ENCODE measurements at places on chromosomes 3 and 15. TPM values are rescaled to one million over a fixed set of nuclear protein-coding genes. Genes with fewer than 3 reads are reported as not detected.

- ATAC-seq: peak; percentile 35
Measured at GRCh38 chr3:196127308-196128040, 45.6 kb upstream of the TFRC start.

GRCh38 chr3:188948281-188948996 is 223.3 kb upstream of the TPRG1 start:
- peak; percentile 64 for ATAC-seq

GRCh38 chr3:16088496-16088895 is 86.0 kb upstream of the GALNT15 start:
- ATAC-seq: no peak

- ATAC-seq: peak; percentile 84
Measured at GRCh38 chr3:127970966-127971592, 56.0 kb downstream of the KBTBD12 start.

DNA sequence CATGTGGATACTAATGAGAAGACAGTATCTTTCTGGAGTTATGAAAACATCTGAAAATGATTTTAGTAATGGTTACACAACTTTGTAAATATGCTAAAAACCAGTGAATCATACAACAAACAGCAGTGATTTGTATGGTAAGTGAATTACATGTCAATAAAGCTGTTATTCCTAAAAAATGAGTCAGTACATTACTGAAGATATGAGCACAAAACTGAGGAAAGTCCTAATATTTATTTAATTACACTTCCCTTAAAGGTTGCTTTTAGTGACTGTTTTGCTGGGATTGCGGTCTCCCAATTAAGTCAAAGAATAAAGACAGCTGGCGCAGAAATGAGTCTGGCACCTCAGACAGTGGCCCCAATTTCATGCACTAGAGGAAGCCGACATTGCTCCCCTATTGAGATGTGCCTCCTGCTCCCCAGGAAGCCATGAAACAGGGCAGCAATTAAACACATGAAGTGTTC is 50.9 kb upstream of the FSIP1 start:
- no peak for ATAC-seq

- ATAC-seq: peak; percentile 90
Measured at GRCh38 chr3:188133646-188134045, 20.3 kb upstream of the LPP start.

DNA sequence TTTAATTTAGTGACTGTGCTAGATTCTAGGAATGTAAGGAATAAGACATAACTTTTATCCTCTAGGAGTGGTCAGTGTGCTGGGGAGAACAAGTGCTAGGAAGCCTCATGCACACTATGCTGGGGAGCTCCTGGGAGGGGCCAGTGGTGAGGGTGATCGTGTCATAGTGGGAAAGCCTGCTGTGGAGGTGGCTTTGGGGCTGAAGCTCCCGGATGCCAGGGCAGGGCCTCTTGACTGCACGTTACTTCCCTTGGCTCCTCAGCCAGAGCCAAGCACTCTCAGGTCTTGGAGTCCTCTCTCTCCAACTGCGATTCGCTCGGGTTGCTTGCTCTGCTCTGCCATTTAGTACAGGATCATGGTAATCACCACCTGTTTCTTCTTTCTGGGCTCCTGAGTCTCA is 33.6 kb downstream of the SQOR start:
- peak; percentile 27 for ATAC-seq

DNA sequence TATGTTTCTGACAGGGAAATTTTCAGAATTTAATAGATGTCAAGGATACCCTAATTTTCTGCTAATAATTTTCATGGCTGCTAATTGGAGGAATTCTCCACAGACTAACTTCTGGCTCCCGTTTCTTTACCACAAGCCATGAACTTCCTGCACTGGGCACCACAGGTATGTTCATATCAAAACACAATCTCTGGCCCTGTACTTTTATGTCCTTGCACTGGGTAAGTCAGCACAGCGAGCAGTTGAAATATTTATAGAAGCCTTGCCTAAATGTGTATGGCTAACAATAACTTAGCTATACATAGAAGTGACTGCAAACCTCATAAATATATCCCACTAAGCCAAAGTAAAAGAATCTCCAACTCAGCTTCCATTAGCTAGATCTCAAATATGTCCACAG is 246.9 kb downstream of the ZIC1 start:
- ATAC-seq: no peak

DNA sequence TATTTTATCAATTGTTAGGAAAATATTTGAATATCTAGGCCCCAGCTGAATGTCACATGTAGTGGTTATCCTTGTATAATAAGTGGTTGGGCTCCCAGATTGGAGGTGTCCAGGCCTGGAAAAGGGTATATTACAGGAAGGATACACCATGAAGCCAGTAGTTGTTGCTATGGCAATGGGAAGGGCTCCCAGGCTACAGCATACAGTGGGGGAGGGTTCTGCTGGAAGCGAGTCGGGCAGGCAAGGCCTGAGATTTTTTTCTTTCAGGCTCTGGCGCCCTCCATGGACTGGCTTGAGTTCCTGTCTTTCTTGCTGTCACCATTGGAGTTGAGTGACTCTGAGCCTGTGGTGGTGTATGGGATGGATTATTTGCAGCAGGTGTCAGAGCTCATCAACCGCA is 8.9 kb downstream of the ECE2 start:
- ATAC-seq: peak; percentile 65

- ATAC-seq: peak; percentile 49
Measured at GRCh38 chr15:92917598-92918407, 17.7 kb downstream of the CHD2 start.

GRCh38 chr3:141348837-141349236 is 19.5 kb upstream of the ZBTB38 start:
- no peak for ATAC-seq

DNA sequence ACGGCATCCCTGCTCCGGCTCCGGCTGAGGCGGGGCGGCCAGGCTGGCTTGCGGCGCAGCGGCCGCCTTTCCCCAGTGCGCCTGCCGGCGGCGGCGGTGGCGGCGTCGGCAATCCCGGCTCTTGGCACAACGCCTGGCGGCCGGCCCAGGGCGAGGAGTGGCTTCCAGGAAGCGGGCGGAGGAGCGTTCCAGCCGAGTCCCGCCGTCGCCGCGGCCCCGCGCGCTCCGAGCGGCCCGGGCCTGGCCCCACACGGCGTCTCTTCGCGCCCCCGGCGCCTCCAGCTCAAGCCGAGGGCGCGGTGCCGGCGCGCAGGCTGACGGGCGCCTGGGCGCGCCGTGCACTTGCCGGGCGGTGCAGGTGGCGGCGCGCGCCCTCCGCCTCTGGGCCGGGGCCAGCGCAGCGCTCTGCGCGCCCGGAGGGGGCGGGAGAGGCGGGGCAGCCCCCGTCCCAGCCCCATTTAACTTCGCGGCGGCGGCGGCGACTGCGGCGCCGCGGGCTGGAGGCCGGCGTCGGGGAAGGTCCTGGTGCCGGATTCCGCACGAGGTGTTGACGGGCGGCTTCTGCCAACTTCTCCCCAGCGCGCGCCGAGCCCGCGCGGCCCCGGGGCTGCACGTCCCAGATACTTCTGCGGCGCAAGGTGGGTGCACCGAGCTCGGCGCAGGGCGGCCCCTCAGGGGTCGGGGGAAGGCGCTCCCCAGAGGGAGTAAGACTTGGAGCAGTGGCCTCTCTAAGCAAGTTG is at the start of gene ADAMTSL3:
ADAMTSL3 (plus strand) TSS at position 485 of the 740 bp plus-strand sequence. CDS start 1,639 bp downstream, outside the sequence.
- peak; percentile 82 for ATAC-seq

GRCh38 chr15:47349179-47349578 is 368.1 kb upstream of the SEMA6D start:
- no peak for ATAC-seq

DNA sequence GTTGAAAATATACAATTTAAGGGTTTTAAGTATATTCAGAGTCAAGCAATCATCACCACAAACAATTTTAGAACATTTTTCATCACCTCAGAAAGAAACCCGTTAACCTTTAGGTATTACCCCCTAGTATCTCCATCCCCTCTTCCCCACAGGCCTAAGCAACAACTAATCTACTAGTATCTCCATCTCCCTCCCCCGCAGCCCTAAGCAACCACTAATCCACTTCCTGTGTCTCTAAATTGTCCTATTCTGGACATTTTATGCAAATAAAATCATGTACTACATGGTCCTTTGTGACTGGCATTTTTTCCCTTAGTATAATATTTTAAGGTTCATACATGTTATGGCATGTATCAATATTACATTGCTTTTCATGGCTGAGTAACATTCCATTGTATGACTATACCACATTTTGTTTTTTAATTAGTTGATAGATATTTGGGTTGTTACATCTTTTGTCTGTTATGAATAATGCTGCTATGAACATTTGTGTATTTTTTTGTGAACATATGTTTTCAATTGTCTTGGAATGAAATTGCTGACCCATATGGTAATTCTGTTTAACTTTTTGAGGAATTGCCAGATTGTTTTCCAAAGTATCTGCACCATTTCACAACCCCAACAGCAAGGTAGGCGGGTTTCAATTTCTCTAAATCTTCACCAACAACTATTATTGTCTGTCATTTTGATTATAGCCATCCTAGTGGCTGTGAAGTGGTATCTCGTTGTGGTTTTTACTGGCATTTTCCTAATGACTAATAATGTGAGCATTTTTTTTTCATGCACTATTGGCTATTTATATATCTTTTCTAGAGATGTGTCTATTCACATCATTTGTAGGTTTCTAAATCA is 215.6 kb upstream of the CD96 start:
- no peak for ATAC-seq

DNA sequence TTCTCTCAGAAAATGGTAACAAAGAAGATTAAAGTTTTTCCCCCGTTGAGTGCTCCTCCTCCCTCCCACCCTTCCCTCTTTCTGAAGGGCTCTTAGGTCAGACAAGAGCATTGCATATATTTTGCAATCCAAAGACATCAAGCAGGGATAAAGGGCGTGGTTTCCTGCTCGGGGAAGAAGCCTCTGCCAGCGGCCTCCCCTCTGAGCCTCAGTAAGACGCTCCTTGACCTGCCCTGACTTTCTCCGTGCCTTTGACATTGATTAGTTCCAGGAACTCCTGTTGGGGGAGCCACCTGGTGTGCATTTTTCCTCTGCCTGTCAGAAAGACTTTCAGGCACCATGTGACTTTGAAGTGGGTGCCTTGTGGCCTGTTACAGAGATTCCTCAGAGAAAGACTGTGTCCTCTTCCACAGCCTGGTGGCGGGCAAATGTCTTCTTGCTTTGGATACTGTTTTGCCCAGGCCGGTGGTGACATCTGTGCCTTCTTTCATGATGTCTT is 87.2 kb upstream of the TBL1XR1 start:
- ATAC-seq: peak; percentile 52

DNA sequence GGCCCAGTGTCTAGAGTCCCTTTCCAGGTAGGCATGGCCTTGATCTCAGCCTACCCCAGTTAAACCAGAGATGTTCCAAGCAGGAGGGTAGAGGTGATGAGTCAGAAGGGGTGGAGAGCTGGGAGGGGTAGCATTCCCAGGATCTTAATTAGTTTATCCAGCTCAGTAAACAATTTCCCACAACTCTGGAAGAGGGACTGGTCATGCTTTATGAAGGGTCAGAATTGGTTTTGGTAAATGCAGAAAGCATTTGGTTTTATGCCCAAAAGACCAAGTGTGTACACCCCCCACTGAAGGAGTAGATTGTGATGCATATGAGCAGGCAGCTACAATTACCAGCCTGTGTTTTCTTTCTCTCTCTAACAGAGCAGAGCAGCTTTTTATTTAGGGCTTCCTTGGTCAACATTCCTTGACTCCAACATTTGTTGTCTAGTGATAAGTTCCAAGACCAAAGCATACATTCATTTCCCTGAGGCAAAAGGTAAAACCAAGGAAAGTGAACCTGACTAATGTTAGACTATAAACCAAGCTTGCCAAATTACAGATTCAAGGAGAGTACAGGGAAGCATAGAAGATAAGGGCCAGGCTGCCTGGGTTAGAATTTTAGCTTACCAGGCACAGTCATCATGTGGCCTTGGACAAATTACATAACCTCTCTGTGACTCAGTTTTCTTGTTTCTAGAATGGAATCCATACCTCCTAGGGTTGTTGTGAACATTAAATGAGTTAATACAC is 17.6 kb downstream of the EXOSC7 start:
- ATAC-seq: peak; percentile 43

- ATAC-seq: no peak
Measured at GRCh38 chr3:133941415-133941821, 45.7 kb upstream of the RAB6B start.

DNA sequence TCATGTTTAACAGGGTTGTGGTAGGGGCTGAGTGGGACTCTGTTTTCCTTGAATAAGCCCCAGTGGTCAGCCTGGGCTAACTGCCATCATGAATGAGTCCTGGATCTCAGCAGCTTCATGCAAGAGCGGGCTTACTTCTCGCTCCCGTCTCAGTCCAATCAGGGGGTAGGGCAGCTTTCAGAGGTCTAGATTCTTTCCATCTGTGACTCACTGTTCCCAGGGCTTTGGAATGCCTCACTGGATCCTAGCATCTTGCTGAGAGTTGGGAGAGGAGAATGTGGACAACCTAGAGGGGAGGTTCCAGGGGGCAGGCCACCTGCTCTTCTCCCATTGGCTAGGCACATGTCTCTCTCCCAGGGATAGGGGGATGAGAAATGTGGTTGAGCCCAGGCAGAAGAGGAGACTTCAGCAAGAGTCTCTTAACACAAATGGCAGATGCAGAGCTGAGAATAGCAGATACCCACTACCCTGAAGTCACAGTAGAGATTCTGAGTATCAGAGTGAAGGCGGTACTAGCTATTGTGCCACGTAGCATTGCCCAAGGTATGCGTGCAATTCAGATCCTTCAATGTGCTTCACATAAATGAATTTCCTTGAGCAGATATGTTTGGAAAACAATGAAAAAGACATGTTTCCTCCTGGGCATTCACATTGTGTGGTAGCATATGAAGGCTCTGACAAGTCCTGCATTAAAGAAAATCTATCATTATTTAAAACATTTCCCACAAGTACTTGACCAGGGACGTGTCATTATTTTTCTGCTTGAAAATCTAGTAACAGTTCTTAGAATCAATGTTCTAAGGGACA is 257.7 kb upstream of the PROK2 start:
- ATAC-seq: no peak

- no peak for ATAC-seq
Measured at GRCh38 chr15:69896606-69897005, 201.1 kb downstream of the TLE3 start.

GRCh38 chr15:63349156-63349555 is 32.5 kb downstream of the CA12 start:
- ATAC-seq: peak; percentile 70

DNA sequence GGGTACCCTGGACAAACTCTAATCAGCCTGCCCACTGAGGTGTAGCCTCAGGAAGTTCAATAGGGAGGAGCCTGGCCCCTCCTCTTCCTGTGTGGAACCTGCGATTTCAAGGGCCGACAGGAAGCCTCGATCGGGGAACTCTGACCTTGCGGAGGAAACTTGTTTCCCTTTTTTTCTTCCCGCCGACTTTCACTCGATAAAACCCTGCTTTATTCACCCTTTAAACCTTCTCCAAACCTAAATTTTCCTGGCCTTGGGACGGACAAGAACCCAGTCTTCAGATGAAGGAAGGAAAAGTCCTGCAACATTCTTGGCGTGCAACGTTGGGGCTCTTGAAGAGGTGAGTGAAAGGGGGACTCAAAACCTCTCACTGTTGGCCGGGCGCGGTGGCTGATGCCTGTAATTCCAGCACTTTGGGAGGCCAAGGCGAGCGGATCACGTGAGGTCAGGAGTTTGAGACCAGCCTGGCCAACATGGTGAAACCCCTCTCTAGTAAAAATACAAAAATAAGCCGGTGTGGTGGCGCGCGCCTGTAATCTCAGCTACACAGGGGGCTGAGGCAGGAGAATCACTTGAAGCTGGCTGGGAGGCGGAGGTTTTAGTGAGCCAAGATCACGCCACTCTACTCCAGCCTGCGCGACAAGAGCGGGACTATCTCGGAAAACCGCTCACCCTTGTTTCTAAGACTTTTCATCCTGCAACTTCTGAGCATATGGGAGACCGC is 208.2 kb downstream of the ZNF385D start:
- no peak for ATAC-seq

The MGLL gene
- 135 TPM for total RNA-seq

The GOLGA8O gene
- 1.4 TPM for total RNA-seq

The EFCC1 gene
- total RNA-seq: 0.20 TPM

The CAND2 gene
- 1.1 TPM for total RNA-seq

Data from esophagus mucosa (tissue), 1 donor.